ENCODE measurements at places on chromosomes 1 and 21. TPM values are rescaled to one million over a fixed set of nuclear protein-coding genes. Genes with fewer than 3 reads are reported as not detected.

The SLC45A1 gene
- 0.44 TPM for total RNA-seq

The SPTA1 gene
- not detected for total RNA-seq

The SPATA46 gene
- total RNA-seq = not detected

The PTPN7 gene
- total RNA-seq = 0.32 TPM

The PLA2G5 gene
- total RNA-seq = not detected

- no peak for DNase-seq
These were observed 511 bp downstream of the ZNF683 start for GRCh38 chr1:26372039-26372438.

- peak; percentile 53 for DNase-seq
These were observed 34.9 kb upstream of the RUNX3 start for GRCh38 chr1:24964811-24965570.

DNA sequence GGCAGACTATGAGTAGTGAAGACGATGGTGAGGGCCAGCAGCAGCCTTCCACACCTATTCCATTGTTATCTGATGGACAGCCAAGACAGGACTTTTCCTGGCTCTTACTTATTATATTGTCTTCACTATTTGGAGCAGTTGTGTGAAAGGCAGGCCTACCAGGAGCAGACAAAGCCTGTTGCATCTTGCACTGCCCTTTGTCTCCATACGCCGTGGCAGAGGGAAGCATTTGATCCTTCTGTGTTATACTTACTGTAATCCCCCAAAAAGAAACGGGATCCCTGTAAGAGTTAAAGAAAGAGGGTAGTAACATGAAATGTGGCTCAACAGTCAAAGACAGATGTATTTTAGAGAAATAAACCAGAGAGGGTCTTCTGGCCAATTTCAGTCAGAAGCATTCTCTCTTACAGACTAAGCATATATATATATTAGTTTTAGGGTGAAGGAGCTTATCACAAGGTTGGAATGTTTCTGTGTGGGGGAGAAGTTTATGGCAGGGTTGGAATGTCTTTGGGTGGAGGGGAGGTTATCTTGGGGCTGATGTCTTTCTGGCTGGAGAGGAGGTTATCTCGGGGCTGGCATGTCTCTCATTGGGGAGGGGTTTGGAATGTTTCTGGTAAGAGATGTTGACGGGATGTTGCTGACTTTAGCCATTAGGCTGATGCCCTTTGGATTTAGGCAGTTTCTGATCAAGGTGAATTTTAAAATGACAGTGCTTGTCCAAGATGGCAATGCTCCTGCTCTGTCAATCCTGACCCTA lies 23.4 kb upstream of the HSD3B1 start:
- no peak for DNase-seq

DNA sequence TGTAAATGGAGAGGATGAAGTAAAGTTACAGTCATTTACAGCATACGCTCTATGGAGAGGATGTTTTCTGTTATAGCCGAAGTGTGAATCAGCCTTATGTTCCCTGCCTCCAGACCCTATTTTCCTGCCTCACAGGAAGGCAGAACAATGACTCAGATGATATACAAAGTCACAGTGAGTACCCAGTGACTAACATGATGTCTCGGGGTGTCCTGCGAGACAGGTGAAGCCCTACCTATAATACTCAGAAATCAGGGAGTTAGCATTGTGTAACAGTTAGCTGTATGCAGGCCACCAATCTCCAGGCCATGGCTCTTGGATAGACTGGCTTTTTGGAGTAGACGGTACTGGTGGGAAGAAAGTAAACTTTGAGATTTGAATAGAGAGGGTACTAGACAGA lies 55.6 kb upstream of the FBXO28 start:
- no peak for DNase-seq

GRCh38 chr1:174044418-174045222 lies 22.5 kb upstream of the RC3H1 start:
- no peak for DNase-seq

GRCh38 chr1:50974618-50974935 lies 4.5 kb downstream of the CDKN2C start:
- no peak for DNase-seq

DNA sequence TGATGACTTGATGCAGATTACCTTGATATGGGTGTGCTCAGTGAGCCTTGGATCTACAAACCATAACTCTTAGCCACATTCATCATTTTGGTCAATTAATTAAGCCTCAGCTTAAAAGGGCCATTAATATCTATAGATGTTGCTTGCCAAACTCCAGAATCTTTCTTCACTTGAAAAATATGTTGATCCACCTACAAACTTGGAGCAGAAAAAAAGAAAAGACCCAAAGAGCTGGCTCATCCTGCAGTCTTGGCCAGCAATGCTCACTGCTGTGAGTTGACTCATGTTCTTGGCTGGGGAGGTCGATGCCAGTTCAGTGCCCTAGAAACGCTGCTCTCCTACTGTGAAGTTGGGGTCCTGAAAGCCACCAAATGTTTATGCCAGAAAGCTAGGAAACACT lies 75.4 kb downstream of the DPT start:
- no peak for DNase-seq

GRCh38 chr1:38885092-38885491 lies 3.7 kb upstream of the GJA9 start:
- DNase-seq = no peak

DNA sequence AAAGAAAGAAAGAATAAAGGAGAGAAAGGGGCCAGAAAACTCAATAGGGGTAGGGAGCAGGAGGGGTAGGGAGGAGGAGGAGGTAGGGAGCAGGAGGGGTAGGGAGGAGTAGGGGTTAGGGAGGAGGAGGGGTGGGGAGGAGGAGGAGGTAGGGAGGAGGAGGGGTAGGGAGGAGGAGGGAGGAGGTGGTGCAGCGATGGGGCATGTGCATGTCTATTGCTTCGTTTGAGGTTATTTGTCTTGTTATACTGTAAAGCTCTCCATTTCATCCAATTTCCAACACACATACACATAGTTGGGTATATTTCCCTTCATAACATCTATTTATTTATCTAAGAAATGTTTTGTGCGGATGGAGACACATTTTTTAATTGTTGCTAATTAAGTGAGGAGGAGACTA lies 19.7 kb downstream of the RGS1 start:
- DNase-seq = no peak

DNA sequence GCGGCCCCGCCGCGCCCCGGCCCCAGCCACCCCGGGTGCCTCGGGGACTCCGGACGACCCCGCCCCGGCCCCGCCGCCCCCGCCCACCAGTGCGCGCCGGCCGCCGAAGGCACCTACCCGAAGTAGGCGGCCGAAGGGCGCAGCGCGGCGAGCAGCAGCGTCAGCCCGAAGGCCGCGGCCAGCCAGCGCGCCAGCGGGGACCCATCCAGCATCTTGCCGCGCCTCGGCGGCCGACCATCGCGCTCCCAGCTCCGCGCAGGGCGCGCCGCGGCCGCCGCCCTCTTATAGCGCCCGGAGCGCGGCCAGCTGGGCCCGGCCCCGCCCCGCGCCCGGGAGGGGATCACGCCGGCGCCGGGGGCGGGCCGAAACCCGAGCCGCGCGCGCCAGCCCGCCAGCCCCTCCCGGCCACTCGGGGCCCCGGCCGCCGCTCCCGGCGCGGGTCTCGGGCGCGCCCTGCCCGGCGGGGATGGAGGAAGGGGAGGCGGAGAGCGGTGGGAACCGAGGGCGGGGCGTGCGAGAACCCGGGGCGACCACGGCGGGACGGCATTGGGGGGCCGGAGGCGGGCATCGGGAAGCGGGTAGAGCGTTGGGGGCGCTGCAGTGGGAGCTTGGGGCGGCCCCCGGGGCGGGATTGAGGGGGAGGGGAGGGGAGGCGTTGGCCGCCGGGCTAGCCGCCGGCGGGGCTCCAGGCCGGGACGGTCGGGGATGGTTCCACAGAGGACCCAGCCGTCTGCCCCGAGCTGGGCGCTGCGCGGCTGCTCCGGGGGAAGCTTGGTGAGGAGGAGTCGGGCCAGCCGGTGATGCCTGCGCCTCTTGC lies at the start of gene WNT9A:
TSS of gene WNT9A (minus strand) at position 257 of the 817 bp plus-strand sequence. CDS start at position 212, 45 bp downstream.
- peak; percentile 74 for DNase-seq

- no peak for DNase-seq
These were observed 13.4 kb upstream of the KIAA1614 start for GRCh38 chr1:180899262-180899661.

DNA sequence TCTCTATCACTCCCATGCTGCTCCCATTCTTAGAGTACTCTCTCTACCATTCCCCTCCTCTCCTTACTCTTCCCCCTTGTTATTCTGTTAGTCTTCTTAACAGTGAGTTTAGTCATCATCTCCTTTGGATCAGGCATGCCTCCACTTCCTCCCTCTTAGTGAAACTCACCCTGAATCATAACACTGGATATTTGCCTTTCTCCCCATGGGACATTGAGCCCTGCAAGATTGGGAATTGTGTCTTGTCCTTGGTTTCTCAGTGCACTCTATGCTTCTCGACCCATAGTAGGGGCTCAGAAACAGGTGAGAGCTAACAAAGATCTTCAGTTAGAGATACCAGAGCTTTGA lies 68.3 kb upstream of the GCLM start:
- DNase-seq = no peak

DNA sequence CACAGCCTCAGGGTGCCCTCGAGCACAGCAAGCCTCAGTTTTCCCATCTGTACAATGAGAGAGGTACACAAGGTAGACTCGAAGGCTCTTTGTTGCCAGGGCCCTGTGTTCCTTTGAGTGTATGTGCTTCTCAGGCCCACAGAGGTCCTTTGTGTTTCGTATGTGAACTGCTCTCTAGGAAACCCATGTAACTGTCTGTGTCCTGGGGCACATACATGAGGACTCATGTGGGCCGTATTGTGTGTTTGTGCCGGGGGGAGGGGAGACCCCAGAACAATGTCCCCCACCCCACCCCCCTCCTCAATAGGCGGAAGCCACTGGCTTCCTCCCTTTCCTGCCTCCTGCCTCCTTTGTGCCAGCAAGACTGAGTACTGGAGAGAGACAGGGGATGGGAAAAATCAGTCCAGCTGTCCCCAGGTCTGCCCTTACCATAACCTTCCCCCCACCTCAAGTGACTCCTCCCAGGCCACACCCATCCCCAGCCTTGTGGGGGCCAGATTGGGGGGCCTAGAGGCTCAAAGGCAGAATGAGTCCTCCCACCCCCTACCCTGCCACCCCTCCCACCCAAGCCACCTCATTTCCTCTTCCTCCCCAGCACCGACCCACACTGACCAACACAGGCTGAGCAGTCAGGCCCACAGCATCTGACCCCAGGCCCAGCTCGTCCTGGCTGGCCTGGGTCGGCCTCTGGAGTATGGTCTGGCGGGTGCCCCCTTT lies at the start of gene TIE1:
TSS of gene TIE1 (plus strand) at position 605 of the 717 bp plus-strand sequence. CDS start at position 695, 90 bp downstream.
- peak; percentile 31 for DNase-seq

DNA sequence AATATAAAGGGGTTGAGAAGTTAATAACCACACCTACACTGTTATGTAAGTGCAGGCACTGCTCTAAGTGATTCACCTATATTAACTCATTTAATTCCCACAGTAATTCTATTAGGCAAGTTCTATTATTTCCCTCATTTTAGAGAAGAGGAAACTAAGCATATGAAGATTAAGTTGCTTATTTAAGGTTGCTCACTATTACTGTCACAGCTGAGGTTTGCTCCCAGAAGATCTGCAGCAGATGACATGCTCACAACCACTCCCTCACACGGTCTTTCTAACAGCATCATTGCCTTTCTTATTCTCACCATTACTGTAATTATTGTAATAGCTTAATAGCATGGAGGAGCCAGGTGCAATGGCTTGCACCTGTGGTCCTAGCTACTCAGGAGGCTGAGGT lies 196.4 kb upstream of the GREM2 start:
- DNase-seq = no peak

GRCh38 chr1:229597877-229598276 lies 28.0 kb downstream of the TAF5L start:
- no peak for DNase-seq

DNA sequence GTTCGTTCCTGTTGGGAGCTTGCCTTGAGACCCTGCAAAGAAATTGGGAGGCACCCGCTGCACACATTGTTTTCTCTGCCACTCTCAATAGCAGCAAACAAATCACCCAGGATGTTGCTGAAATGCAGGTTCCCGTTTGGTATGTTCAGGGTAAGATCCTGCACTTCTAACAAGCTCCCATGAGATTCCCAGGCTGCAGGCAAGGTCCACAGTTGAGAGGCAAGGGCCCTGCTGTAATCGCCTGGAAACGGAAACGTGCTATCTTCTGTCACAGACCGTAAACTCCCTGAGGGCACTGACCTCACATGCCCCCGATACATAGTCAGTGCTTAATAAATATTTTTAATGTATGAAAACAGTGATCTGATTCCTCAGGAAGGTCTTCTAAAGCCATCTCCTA lies 37.8 kb downstream of the XCL1 start:
- DNase-seq = peak; percentile 29

DNA sequence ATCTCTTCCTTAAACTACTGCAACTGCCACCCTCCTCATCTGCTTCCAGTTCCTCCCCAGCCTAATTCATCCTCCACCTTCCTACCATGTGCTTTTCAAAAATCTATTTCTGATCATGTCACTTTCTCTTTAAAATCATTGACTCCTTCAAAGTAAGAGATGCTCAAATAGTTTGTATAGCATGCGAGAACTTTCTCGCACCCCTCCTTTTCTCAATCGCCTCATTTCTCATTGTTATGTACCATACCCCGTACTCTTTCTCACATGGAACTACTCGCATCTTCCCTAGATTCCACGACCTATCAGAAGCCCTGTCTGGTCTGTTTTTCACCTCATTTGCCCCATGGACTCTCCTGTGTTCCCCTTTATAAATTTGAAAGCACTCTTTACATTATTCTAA lies 238.2 kb downstream of the NRIP1 start:
- DNase-seq = no peak
